Activated naive CD4-positive, alpha-beta T cell (primary cell): ENCODE measurements at places on chromosomes 1 and 21.
A peak's percentile ranks its signal among the peaks of the same experiment; 100 is the strongest.

GRCh38 chr21:29342363-29342957 is 43.7 kb downstream of the BACH1 start:
- DNase-seq = no peak

DNA sequence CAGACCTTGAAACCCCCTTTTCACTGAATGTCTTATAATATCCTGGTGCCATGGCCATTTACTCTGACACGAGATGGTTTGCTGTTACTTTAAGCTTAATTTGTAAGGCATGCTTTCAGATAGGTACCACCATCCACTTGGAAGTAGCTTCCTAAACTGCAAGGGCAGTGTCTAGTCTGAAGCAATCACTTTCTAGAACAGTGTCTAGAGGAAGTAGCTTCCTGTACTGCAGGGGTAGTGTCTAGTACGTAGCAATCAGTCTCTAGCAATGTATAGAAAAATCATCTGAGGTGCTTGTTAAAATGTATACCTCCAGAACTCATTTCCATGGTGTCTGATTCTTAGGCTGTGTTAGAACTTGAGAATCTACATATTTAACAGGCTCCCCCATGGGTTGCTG is 42.5 kb downstream of the ZBTB40 start:
- no peak for DNase-seq

DNA sequence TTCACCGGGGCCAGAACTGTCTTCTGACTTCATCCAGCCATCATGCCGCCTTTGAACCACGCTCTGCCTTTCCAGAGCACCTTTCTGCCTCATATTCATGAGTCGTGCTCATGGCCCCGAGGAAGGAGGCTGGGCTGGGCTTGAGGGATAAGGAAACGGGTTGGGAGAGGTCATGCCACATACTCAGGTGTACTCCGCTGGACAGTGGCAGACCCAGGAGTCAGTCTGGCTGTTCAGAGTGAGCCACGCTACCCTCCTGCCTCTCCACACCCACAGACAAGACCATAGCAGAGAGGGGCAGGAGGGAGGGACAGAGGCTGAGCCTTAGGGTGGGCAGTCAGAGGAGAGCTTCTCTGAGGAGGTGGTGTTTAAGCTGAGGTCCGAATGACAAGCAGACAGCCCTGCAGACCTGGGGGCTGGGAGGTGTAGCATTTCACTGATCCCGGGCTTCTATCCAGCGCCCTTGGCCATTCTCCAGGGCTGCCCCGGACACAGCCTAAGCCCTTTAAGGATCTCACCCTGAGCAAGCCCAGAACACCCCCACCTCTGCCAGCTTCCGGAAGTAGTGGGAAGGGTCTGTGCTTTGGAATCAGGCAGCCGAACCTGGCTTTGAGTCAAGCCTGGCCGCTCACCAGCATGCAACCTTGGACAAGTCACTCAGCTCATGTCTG is 102.3 kb downstream of the LACTBL1 start:
- DNase-seq = no peak

DNA sequence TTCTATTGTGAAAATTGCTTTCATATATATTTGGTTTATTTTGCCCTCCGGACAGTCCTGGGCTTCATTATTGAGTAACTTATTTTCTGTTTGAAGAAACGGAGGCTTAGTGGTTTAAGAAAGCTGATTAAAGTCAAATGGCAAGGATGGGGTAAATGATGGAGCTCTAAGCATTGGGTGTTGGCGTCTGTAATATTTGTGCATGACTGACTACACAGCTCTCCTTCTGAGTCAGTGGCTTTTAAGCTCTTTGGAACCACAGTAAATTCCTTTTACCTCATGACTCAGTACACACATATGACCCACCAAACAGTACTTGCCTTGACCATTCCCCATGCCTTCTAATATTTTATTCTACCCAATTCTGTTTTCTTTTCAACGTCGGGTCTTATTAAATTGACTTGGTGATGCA is 21.0 kb downstream of the B3GALT5 start:
- no peak for DNase-seq

- no peak for DNase-seq
These were observed 177.3 kb downstream of the CHRM3 start for GRCh38 chr1:239563681-239564080.

- DNase-seq = no peak
These were observed 62.7 kb downstream of the ADSS2 start for GRCh38 chr1:244388961-244389360.

- no peak for DNase-seq
These were observed 7.6 kb downstream of the RPL5 start for GRCh38 chr1:92839442-92839841.

GRCh38 chr1:179803104-179803503 is 60.0 kb downstream of the FAM163A start:
- no peak for DNase-seq

DNA sequence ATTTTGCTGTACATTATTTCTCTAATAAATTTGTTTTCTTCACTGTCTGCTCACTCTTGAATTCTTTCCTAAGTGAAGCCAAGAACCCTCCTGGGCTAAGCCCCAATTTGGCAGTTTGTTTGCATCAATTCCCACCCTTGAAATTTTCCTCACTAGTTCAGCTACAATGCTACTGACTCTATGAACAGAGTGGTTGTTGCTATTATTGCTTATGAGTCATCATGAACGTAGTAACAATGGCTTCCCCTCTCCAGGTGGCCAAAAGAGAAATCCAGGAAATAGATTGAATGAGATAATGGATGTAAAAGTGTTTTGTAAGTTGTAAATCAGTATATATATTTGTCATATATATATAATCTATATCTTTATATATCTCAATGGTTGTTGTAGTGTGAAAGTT is 193.0 kb downstream of the URB2 start:
- DNase-seq = no peak

DNA sequence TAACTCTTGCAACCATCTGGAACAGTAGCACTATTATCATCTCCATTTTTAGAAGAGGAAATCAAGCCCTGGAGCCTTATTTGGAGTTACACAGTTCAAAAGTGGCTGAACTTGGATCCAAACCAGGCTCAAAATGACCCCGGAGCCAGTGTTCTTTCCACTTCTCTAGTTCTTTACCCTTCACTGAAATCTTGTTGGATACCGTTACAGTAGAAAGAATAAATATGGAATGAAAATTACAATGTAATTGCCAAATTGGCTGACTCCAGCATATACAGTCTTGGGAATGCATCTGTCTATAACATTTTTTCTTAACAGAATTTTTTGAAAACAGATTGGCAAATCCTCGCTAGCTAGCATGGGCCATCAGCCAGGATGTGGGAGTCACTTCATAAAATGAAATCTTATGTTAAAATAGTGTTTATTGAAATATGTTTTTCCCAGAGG is 261.4 kb downstream of the CTH start:
- no peak for DNase-seq

GRCh38 chr1:216281757-216282156 is 141.5 kb downstream of the USH2A start:
- no peak for DNase-seq

DNA sequence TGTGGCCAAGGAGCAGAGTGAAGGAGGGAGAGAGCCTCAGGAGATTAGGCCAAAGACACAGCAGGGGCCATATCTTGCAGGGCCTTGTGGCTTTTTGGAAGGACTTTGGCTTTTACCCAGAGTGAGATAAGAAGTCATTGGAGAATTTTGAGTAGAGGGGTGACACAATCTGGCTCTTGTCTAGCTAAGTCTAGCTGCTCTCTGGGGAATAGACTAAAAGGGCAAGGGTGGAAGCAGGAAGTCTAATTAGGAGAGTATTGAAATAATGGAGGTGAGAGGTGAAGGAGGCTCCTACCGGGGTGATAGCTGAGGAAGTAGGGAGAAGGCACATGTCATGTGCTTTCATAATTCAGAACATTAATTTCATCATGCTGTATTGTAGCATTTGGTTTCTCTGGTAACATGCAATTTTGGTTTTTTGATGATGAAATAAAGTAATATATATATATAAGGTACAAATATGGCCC is 34.3 kb upstream of the KCNA3 start:
- no peak for DNase-seq

DNA sequence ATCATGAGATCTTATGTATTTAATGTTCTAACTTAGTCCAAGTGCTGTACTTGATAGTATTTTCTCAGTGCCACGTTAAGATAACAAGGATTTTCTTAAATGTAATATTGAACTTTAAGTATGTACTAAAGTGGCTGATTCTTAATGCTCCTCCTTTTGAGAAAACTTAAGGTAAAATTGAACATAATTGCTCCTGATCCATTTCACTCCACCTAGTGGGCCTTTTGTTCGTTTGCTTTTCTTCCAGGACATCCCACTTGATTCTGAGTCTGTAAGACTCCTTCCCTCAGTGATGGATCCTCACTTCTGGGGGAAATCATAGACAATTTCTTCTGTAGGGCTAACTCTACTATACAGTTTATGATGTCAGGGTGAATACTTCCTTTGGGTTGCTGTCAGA is 173.1 kb downstream of the LMO4 start:
- DNase-seq = no peak

DNA sequence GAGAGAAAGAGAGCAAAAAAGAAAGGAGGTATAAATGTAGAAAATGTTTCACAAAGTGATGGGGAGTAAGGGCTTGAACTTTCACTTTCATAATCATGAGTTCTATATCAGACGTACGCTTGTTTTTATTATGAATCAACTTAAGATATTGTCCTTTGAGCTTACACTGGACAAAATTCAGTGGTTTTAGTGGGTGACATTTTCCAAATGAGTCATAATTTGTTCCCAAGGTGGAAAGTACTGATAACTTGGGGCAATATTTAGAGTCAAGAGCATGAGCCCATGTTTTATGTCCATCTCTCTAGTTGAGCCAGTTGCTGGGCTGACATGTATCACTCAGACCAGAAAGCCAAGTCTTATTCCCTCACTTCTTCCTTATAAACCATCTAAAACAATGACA is 161.6 kb downstream of the CHRM3 start:
- no peak for DNase-seq

- peak; percentile 73 for DNase-seq
These were observed 32.7 kb upstream of the ATP5PO start for GRCh38 chr21:33948096-33948950.

DNA sequence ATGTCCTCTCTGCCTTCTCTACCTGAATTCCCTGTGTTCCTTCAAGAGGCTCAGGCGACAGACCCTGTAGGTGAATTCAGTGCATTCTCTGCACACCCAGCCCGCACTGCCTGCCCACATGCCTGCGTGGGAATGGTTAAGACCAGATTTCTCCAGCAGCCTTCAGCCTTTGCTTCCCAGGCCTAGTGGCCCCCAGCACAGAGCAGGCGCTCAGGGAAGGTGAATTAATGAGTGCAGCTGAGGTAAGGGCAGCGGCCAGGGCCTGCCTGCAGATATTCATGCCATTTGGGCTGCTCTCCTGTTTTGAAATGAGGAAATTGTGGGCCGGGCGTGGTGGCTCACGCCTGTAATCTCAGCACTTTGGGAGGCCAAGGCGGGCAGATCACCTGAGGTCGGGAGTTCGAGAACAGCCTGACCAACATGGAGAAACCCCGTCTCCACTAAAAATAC is 45.5 kb downstream of the IER5 start:
- DNase-seq = no peak

- no peak for DNase-seq
These were observed 19.5 kb downstream of the ERG start for GRCh38 chr21:38478782-38479181.

- no peak for DNase-seq
These were observed 68.2 kb upstream of the KCNJ6 start for GRCh38 chr21:37984416-37984815.
